ENCODE measurements at places on chromosomes 2 and 18. TPM values are rescaled to one million over a fixed set of nuclear protein-coding genes. Genes with fewer than 3 reads are reported as not detected.

TTC32 gene
- total RNA-seq, result 15.3 TPM

CXCR1 gene
- total RNA-seq, result not detected

OSBPL1A gene
- 27.5 TPM for total RNA-seq

KIF1A gene
- 439 TPM for total RNA-seq

ARL6IP6 gene
- total RNA-seq, result 26.4 TPM

ACKR3 gene
- 1.2 TPM for total RNA-seq

LAMA1 gene
- total RNA-seq, result 32.0 TPM

LAMA3 gene
- 2.1 TPM for total RNA-seq

QPCT gene
- 7.4 TPM for total RNA-seq

TUBB8B gene
- total RNA-seq, result not detected

CCDC102B gene
- 8.1 TPM for total RNA-seq

TFPI gene
- total RNA-seq, result 0.59 TPM

GLI2 gene
- 3.9 TPM for total RNA-seq

GPR39 gene
- total RNA-seq, result 1.0 TPM

HOXD11 gene
- total RNA-seq, result not detected

PDCL3 gene
- total RNA-seq, result 24.9 TPM

SLC9A4 gene
- 0.12 TPM for total RNA-seq

EVX2 gene
- 0.76 TPM for total RNA-seq

ANKRD53 gene
- total RNA-seq, result 11.7 TPM

FBXO41 gene
- total RNA-seq, result 14.0 TPM

DYNC1I2 gene
- 363 TPM for total RNA-seq

NCKAP5 gene
- total RNA-seq, result 0.20 TPM

MPP4 gene
- total RNA-seq, result 0.25 TPM

ZSWIM2 gene
- not detected for total RNA-seq

ACTG2 gene
- total RNA-seq, result not detected

SCN3A gene
- 22.2 TPM for total RNA-seq

TLX2 gene
- total RNA-seq, result 21.2 TPM

GNAL gene
- total RNA-seq, result 52.5 TPM

RND3 gene
- total RNA-seq, result 49.0 TPM

All from glutamatergic neuron (in vitro differentiated cells).